ENCODE measurements at places on chromosomes 3 and 15. TPM values are rescaled to one million over a fixed set of nuclear protein-coding genes. Genes with fewer than 3 reads are reported as not detected.

The ILDR1 gene
- not detected for total RNA-seq

The CNTN3 gene
- total RNA-seq, result not detected

GRCh38 chr3:32483772-32484171 is 18.9 kb downstream of the CMTM6 start:
- H3K27me3 ChIP-seq, result no peaks in the 10 kb centered on the region
- no peak overlapping the region for H3K27ac ChIP-seq
- H3K36me3 ChIP-seq, result peaks cover 76% of the 10 kb centered on the region

The RYR3 gene
- not detected for total RNA-seq

DNA sequence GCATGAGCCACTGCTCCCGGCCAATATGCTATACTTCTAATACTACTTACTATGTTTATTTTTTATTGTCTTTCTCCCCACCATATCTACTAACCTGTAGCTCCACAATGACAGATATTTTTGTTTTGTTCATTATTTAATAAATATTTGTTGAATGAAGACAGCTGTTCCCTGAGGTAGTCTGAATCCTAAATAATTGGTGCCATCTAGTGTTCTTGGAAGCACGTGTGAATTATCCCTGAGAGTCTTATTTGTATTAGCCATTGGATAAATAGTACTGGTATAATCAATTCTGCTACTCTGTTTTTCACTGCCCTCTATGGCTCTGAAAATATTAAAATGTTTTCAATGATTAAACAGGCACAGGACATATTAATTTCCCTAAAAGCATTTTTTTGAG is 5.6 kb upstream of the APPL1 start:
- H3K4me3 ChIP-seq, result no peak overlapping the region
- DNase-seq, result no peak
- H3K4me1 ChIP-seq, result no peaks in the 10 kb centered on the region
- H3K27me3 ChIP-seq, result no peaks in the 10 kb centered on the region

The ISLR2 gene
- not detected for total RNA-seq

The SNTN gene
- not detected for total RNA-seq

- peaks cover 70% of the 10 kb centered on the region for H3K4me1 ChIP-seq
- peaks cover 4% of the 10 kb centered on the region for H3K36me3 ChIP-seq
- no peak overlapping the region for H3K27ac ChIP-seq
- H3K4me3 ChIP-seq, result no peak overlapping the region
These were observed 4.1 kb downstream of the PXYLP1 start for GRCh38 chr3:141235661-141236171.

The GRM2 gene
- total RNA-seq, result 4.1 TPM

The HGD gene
- total RNA-seq, result 2.0 TPM
